ENCODE measurements at places on chromosomes 2 and 18.

DNA sequence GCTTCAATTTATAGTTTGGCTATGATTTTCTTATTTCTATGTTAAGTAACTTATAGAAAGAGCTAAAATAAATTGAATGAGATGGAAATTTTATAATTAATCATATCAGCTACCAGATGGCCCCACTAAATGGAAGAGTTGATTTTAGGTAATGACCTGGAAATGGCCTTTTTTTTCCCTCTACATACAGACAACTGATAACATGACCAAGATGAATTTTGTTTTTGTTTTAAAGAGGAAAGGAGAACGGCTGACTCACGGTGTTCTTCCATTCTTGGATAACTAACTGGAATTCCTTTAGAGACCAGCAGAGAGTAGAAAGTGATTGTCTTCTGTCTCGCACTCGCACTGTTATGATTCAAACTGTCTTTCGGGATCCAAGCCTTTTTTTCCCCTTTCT is 91.0 kb downstream of the TMEM185B start:
- DNase-seq, result no peak

GRCh38 chr18:33751613-33752221 is 173.7 kb downstream of the ASXL3 start:
- no peak for DNase-seq

GRCh38 chr2:219469186-219469724 is 29.4 kb upstream of the GMPPA start:
- DNase-seq, result peak; percentile 70

DNA sequence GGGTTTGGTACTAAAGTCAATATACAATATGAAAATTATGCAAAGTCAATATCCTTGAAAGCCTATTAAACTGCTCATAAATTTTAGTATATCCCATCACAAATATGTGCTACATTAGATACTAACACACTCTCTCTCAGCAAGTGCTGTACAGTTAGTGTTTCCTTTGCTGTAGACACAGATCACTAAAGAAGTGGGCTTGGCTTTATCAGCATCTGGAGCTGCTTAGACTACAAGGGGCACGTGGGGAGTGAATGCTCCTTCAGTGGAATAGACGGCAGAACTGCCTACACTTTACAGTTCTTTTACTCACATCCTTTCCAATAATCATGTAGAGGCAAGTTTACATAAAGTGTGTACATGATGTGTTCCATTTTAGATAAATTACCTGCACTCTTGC is 26.0 kb upstream of the EFEMP1 start:
- DNase-seq, result no peak

GRCh38 chr2:221506469-221506868 is 65.6 kb downstream of the EPHA4 start:
- DNase-seq, result no peak

DNA sequence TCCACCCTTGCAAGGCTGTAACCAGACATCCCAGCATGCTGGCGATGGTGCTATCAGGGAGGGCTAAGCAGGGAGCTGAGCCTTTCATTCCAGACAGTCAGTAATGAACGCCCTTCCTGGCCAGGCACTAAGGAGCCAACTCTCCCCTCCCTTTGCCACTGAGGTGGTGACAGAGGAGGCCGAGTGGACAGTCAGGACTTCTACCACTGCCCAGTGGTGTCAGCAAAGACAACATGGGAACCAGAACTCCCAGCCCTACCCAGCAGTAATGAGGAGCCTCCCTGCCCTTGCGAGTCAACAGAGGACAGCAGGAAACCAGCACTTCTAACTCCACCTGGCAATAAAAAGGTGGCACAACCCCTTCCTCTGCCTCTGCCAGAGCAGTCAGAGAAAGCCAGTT is 68.6 kb downstream of the ZAP70 start:
- DNase-seq, result no peak

GRCh38 chr2:138752197-138752956 is 27.8 kb downstream of the NXPH2 start:
- DNase-seq, result no peak

GRCh38 chr18:78984941-78985784 is 5.5 kb downstream of the SALL3 start:
- DNase-seq, result no peak

- no peak for DNase-seq
Observed at GRCh38 chr2:86783615-86784339, 6.9 kb downstream of the CD8A start.

GRCh38 chr2:222241128-222241870 is 57.5 kb downstream of the PAX3 start:
- no peak for DNase-seq

All from Right ventricle myocardium inferior (tissue), 1 donor.